ENCODE measurements at places on chromosomes 3 and 15. TPM values are rescaled to one million over a fixed set of nuclear protein-coding genes. Genes with fewer than 3 reads are reported as not detected.

PLA2G4E gene
- total RNA-seq, result not detected

CLASP2 gene
- 21.7 TPM for total RNA-seq

AGBL1 gene
- not detected for total RNA-seq

DIS3L gene
- total RNA-seq, result 16.1 TPM

AQP9 gene
- total RNA-seq, result not detected

SLC12A8 gene
- total RNA-seq, result 6.2 TPM

MYZAP gene
- 0.17 TPM for total RNA-seq

VEPH1 gene
- total RNA-seq, result 25.9 TPM

ZPLD1 gene
- total RNA-seq, result not detected

C3orf49 gene
- total RNA-seq, result not detected

FBXO40 gene
- not detected for total RNA-seq

GP9 gene
- not detected for total RNA-seq

EFCC1 gene
- not detected for total RNA-seq

FNDC3B gene
- total RNA-seq, result 23.3 TPM

CCDC13 gene
- total RNA-seq, result 1.2 TPM

PDE12 gene
- total RNA-seq, result 15.1 TPM

SPINT1 gene
- total RNA-seq, result 2.5 TPM

WDR93 gene
- 0.15 TPM for total RNA-seq

HIGD2B gene
- total RNA-seq, result not detected

ADAMTSL3 gene
- total RNA-seq, result 1.0 TPM

TMEM158 gene
- total RNA-seq, result 40.4 TPM

ZBTB38 gene
- 98.9 TPM for total RNA-seq

FAM107A gene
- 1.3 TPM for total RNA-seq

DIPK2A gene
- 13.6 TPM for total RNA-seq

CFAP161 gene
- total RNA-seq, result not detected

NCEH1 gene
- total RNA-seq, result 7.7 TPM

SYNM gene
- total RNA-seq, result 1.6 TPM

RAB6B gene
- total RNA-seq, result 0.34 TPM

CCDC9B gene
- total RNA-seq, result 4.2 TPM

CATSPER2 gene
- total RNA-seq, result 0.15 TPM
